ENCODE measurements at places on chromosomes 2 and 18. TPM values are rescaled to one million over a fixed set of nuclear protein-coding genes. Genes with fewer than 3 reads are reported as not detected.

GALNT5 gene
- total RNA-seq: 15.6 TPM

ACYP2 gene
- total RNA-seq: 1.6 TPM

GPR39 gene
- 26.3 TPM for total RNA-seq

FOXD4L1 gene
- not detected for total RNA-seq

DSG4 gene
- total RNA-seq: not detected

MPHOSPH10 gene
- 13.4 TPM for total RNA-seq

ZBTB7C gene
- total RNA-seq: 56.1 TPM

MRPS5 gene
- total RNA-seq: 145 TPM

TUBA3E gene
- not detected for total RNA-seq

EFR3B gene
- 1.4 TPM for total RNA-seq

MAL gene
- 5.2 TPM for total RNA-seq

DCDC2C gene
- not detected for total RNA-seq

PXDN gene
- total RNA-seq: 46.2 TPM

RTTN gene
- 9.7 TPM for total RNA-seq

SERPINB11 gene
- total RNA-seq: not detected

SERPINB3 gene
- not detected for total RNA-seq

HOXD3 gene
- 2.0 TPM for total RNA-seq

SH3RF3 gene
- 3.0 TPM for total RNA-seq

ADAM23 gene
- not detected for total RNA-seq

PUM2 gene
- 92.7 TPM for total RNA-seq

IGFBP2 gene
- total RNA-seq: 69.7 TPM

BMP10 gene
- not detected for total RNA-seq

FAHD2A gene
- 53.5 TPM for total RNA-seq

PTGR3 gene
- total RNA-seq: 33.2 TPM

GLB1L gene
- total RNA-seq: 2.2 TPM

ASTL gene
- not detected for total RNA-seq

MEP1B gene
- total RNA-seq: 2.0 TPM

EMILIN1 gene
- total RNA-seq: 43.3 TPM

SMPD4 gene
- total RNA-seq: 110 TPM

CCDC74A gene
- total RNA-seq: 10.9 TPM

CHPF gene
- 54.6 TPM for total RNA-seq

DLX2 gene
- total RNA-seq: not detected

DNAH7 gene
- total RNA-seq: 4.9 TPM

TTN gene
- total RNA-seq: 27.7 TPM

PLEK gene
- 3.0 TPM for total RNA-seq

NOSTRIN gene
- 44.5 TPM for total RNA-seq

REG1B gene
- not detected for total RNA-seq

TRABD2A gene
- 105 TPM for total RNA-seq

TTR gene
- not detected for total RNA-seq

Measured in transverse colon (tissue), 4 donors.